Activated CD4-positive, alpha-beta memory T cell treated with anti-CD3 and anti-CD28 coated beads for 36 hours (primary cell): ENCODE measurements at places on chromosomes 2 and 18. TPM values are rescaled to one million over a fixed set of nuclear protein-coding genes. Genes with fewer than 3 reads are reported as not detected.

DNA sequence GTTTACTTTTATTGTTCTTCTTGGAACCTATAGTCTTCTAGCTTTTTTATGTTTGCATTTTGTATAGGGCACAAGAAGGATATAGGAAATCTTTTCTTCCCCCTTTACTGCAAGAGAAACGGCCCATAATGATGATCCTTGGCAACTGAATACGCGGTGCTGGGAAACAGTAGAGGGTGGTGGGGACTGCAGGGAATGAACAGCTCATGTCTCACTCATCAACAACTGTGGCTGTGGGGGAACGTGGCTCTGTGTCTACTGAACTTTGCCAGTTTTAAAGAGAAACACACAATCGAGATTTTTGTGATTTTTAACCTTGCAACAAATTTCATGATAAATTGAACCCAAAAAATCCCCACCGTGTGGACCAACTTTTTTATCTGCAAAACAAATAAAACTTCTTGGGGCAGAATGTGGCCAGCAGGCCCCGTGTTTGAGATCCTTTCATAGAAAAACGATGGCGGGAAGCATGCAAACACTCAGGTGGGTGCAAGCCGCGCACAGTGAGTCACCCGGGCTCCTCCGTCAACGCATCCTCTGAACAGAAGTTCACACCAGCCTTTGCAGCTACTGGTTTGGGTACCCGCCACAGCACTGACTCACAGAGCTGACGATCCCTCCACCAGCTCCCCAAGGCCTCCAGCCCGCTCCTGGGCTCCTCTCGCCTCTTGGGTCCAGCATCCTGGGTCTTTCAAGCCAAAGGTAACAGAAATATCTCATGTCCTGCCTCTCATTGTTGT is 149.3 kb downstream of the COL6A3 start:
- peaks cover 7% of the 10 kb centered on the region for H3K27me3 ChIP-seq
- H3K36me3 ChIP-seq, result no peaks in the 10 kb centered on the region
- H3K27ac ChIP-seq, result no peak overlapping the region
- no peaks in the 10 kb centered on the region for H3K4me1 ChIP-seq

DNA sequence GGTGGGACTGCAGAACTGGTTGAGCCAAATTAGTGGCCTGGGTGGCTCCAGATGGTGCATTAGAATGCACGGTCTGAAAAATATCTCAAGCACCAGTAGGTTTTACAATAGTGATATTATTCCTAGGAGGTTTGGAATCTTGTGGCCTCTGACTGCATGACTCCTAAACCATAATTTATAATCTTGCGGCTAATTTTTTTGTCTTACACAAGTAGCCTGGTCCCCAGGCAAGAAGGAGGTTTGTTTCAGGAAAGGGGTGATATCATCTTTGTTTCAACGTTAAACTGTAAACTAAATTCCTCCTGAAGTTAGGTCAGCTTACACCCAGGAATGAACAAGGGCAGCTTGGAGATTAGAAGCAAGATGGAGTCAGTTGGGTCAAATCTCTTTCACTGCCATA is 98.9 kb upstream of the ARL4C start:
- no peak for DNase-seq
- H3K27ac ChIP-seq, result no peak overlapping the region
- no peaks in the 10 kb centered on the region for H3K4me1 ChIP-seq
- no peaks in the 10 kb centered on the region for H3K36me3 ChIP-seq

GRCh38 chr2:45001869-45002385 is 7.3 kb downstream of the SIX2 start:
- DNase-seq, result no peak
- no peak overlapping the region for H3K4me3 ChIP-seq
- H3K27me3 ChIP-seq, result peaks cover 81% of the 10 kb centered on the region

DNA sequence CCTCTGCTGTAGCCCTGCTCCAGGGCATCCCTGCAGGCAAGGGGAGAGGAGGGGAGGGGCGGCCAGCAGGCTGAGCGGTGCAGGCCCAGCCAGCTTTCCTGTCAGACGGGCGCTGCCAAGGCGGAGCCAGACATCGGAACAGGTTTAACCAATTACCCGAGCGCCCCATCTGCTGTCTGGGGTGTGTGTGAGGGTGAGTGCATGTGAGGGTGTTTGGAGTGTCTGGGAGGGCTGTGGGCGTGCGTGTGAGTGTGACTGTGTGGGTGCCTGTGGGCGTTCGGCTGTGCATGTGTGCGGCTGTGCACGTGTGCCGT is 20.0 kb downstream of the EMX1 start:
- H3K36me3 ChIP-seq, result no peaks in the 10 kb centered on the region
- no peak for DNase-seq

DNA sequence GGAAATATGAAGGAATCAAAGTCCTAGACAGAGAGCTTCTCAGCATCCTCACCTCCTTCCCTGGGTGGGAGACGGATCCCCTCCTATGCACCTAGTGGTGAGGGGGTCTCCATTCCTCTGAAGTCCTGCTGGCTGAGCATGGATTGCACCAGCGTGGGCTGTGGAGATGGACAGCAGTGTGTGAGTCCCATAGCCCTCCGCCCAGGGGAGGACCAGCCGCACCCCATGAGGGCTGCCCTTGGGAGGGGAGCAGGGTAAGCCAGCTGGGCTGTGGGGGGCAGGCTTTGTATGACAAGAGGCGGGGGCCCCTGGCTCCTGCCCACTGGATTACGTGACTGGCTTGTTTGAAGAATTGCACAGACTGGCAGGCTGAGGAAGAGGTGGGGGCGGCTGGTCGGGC is 768.2 kb downstream of the GALR1 start:
- H3K4me1 ChIP-seq, result no peaks in the 10 kb centered on the region
- no peaks in the 10 kb centered on the region for H3K36me3 ChIP-seq
- no peaks in the 10 kb centered on the region for H3K27me3 ChIP-seq

Gene NPHP1
- 2.0 TPM for total RNA-seq
